Activated naive CD4-positive, alpha-beta T cell treated with anti-CD3 and anti-CD28 coated beads, Interleukin-2, amount 50 U/mL, for 16 hours (primary cell): ENCODE measurements at places on chromosomes 1 and 21.
A peak's percentile ranks its signal among the peaks of the same experiment; 100 is the strongest.

GRCh38 chr21:39656209-39656608 lies 43.5 kb downstream of the B3GALT5 start:
- DNase-seq: no peak

GRCh38 chr1:109115685-109116084 lies 1.8 kb downstream of the ELAPOR1 start:
- DNase-seq: peak; percentile 24

GRCh38 chr21:38376235-38376634 lies 119.4 kb downstream of the KCNJ15 start:
- DNase-seq: no peak

- no peak for DNase-seq
These were observed 378 bp upstream of the NUP210L start for GRCh38 chr1:154155251-154155650.

GRCh38 chr1:49626472-49626871 lies 397.3 kb downstream of the AGBL4 start:
- no peak for DNase-seq

GRCh38 chr21:41932191-41932575 lies 21.6 kb downstream of the C2CD2 start:
- DNase-seq: no peak

DNA sequence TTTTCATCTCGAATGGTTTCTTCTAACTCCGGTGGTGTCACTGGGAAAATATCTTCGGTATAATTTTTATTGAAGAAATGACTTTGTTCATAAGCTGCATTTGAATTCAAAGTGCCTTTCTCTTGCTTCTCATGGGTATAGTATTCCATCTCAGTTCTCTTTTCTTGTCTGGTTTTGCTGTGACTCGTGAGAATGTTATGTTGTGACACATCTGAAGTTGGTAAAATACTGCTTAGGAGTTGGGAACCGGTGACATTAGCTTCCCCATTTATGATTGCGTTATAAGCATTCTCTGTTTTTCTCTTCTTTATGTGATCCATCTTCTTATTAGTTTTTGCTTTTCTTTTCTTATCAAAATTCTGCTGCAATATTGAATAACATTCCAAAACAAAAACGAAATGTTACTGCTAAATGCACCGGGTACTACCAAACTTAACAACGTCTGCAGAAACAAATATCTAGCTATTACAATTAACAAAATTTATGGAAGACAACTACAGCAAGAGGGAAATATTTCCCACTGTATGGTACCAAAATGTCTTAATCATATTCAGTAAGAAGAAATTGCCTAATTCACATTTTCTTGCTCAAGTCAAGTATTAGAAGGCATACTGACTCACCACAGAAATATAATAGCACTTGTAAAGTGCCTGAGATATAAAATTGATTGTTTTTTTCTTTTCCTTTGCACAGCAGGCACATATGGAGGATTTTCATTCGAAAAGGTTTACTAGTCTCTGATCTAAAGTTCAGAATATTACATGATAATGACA lies 15.5 kb downstream of the LRIF1 start:
- no peak for DNase-seq
